ENCODE measurements at places on chromosomes 6 and 20. TPM values are rescaled to one million over a fixed set of nuclear protein-coding genes. Genes with fewer than 3 reads are reported as not detected.
A peak's percentile ranks its signal among the peaks of the same experiment; 100 is the strongest.

DNA sequence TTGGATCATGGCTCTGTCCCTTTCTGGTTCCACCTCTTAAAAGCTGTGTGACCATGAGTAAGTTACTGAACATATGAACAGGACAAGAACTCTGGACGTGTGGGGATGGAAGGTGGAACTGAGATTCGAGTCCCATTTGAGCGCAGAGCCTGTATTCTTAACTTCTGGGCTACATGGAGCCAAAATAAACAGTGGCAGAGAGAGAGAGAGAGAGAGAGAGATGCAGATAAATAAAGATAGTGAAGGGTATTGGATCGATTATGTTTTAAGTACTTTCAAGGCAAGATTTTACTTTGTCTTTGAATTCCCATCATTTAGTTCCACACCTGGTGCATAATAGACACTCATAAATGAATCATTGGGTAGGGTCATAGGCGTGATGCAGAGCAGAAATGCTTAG is 39.7 kb downstream of the SLC35D3 start:
- no peaks in the 10 kb centered on the region for H3K36me3 ChIP-seq
- DNase-seq = no peak
- H3K4me3 ChIP-seq = no peak overlapping the region
- no peaks in the 10 kb centered on the region for H3K27me3 ChIP-seq
- H3K27ac ChIP-seq = no peak overlapping the region
- H3K4me1 ChIP-seq = no peaks in the 10 kb centered on the region

DNA sequence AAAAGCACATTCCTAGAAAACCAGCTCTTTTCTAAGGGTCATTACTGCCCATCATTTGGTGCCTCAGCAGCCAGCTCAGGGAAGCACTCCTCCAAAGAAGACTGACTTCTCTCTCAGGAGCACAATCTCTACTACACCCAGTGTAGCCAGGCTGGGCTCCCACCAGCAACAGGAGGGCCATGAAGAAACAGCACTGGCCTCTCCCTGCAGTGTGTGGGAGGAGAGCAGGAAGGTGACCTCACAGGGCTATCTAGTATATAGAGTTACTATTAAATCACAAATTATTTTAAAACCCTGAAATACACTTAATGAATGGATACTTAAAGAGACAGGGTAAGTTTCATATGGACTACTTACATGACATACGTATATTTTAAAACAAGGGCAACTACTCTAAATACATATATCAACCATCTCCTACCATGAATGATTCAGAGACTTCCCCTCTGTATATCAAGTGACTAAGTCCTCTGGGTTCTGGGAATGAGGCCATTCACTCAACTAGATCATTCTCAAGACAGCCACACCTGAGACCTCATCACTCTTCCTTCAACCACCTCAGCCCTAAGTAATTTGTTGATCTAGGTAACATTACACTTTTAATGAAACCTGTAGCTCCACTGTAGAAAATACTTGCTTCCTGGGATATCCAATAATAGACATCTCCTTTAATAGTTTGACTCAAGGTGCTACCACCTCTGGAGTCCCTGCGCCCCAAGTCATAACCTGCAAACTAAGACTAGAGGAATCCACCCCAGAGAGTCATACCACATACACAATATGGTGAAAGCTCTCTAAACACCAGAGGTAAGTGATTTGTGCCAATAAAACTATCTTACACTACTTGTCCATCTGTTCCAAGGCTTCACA is 25.2 kb downstream of the TBX18 start:
- no peak overlapping the region for H3K27ac ChIP-seq
- H3K4me1 ChIP-seq = no peaks in the 10 kb centered on the region
- no peak overlapping the region for H3K4me3 ChIP-seq

The OVOL2 gene
- total RNA-seq = 9.3 TPM

GRCh38 chr20:26169506-26169905 is 472.9 kb upstream of the ZNF337 start:
- H3K4me1 ChIP-seq = no peaks in the 10 kb centered on the region
- no peak for DNase-seq
- no peaks in the 10 kb centered on the region for H3K36me3 ChIP-seq
- no peaks in the 10 kb centered on the region for H3K27me3 ChIP-seq

DNA sequence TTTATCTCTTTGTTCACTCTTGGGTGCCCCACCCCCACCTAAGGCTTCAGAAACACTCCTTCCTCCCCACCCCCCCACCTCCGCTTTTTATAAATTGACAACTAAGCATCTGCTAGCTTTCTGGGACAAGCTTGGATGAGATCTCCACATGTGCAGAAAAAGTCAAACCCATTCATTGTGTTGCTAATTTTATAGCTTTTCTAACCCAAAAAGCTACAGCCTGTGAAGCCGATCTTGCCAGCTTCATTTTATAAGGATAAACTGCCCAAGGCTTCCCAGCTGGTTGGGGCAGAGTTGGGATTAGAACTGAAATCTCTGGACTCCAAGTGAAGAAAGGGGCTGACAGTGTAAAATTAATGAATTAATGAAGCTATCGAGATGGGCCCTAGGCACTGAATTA is 24.1 kb downstream of the BPIFB4 start:
- no peaks in the 10 kb centered on the region for H3K27me3 ChIP-seq
- H3K4me1 ChIP-seq = no peaks in the 10 kb centered on the region
- H3K36me3 ChIP-seq = no peaks in the 10 kb centered on the region

The PHIP gene
- total RNA-seq = 32.9 TPM

DNA sequence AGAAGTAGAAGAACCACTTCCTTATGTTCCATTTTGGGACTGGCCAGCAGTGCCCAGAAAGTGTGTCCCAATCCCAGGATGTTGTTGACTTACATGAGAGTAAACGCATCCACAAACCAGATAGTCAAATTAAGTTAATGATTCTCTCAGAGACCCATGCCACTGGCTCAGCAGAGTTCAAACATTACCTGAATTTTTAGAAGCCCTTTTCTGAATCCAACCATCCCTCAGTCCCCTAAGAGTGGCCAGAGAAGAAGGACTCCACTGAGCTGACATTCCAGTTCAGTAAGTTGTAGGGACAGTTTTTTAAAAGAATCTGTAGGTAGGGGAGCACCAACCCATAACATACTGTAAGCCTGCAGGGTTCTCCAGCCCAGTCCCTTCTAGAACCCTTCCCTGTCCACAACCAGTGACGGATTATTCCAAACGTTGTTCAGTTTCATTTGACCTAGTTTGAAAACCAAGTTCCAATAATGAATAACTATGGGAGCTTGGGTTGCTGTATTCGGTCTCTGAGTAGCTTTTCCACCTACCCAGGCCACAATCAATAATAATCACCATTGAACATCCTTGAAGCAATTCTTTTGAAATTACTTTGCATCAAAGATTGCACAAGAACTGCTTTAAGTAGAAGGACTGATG is 153.0 kb downstream of the LPA start:
- no peak overlapping the region for H3K27ac ChIP-seq
- H3K27me3 ChIP-seq = no peaks in the 10 kb centered on the region
- H3K36me3 ChIP-seq = no peaks in the 10 kb centered on the region
- H3K4me3 ChIP-seq = no peak overlapping the region
- no peaks in the 10 kb centered on the region for H3K4me1 ChIP-seq

The LZTS3 gene
- total RNA-seq = 12.8 TPM

DNA sequence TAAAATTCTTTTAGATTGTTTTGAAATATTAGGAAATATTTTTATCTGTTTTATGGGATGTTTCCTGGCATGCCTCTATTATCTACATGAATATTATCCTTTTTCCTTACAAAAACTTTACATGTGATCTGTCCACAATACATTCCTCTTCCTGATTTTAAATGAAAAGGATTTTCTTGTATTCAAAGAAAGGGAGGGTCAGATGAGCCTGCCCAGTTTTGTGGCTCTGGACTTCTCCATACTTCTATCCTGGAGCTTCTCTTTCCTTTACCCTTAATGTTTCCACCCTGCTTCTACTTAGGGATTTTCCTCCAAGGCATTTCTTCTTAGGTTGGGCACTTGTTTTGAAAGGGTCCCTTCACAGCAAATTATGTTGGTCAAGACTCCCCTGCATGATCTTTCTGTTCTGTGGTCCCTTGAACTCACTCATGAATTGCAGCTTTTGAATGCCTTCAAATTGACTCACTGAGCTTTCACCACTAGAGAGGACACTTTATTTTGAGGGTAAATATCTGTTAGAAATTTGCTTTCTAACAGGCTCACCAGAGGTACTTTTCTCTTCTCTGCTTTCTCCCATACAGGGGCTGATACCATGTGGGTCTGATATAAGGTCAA is 104.9 kb downstream of the CENPW start:
- H3K4me1 ChIP-seq = no peaks in the 10 kb centered on the region
- H3K27ac ChIP-seq = no peak overlapping the region
- no peak overlapping the region for H3K4me3 ChIP-seq
- no peak for DNase-seq

The RIN2 gene
- total RNA-seq = 86.9 TPM

DNA sequence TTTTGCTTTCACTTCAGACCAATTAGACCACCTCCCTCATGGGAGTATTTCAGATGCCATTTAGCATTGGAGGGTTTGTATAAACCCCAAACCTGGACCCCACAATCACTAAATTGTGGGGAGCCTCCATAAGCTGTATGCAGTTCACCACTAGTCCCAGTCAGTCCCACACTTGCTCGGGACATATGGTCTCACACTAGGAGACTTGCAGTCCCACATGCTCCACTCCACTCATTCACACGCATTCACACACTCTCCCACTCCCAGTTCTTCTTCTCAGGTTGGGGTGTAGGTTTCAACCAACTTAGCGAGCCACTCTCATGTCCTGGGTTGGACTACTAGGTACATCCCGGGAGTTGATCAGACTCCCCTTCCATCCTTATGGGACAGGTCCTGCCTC is 84.5 kb upstream of the GPR6 start:
- no peaks in the 10 kb centered on the region for H3K27me3 ChIP-seq
- DNase-seq = peak; percentile 78
- no peaks in the 10 kb centered on the region for H3K36me3 ChIP-seq
- no peak overlapping the region for H3K4me3 ChIP-seq
- no peak overlapping the region for H3K27ac ChIP-seq

The FOXF2 gene
- 1.2 TPM for total RNA-seq

The IL17F gene
- not detected for total RNA-seq

The PROKR2 gene
- not detected for total RNA-seq
